ENCODE measurements at places on chromosomes 11 and 22.

GRCh38 chr11:102111787-102112508 is 1.7 kb downstream of the YAP1 start:
- DNase-seq: no peak

- DNase-seq: no peak
Observed at GRCh38 chr11:87463486-87464102, 425.9 kb downstream of the TMEM135 start.

DNA sequence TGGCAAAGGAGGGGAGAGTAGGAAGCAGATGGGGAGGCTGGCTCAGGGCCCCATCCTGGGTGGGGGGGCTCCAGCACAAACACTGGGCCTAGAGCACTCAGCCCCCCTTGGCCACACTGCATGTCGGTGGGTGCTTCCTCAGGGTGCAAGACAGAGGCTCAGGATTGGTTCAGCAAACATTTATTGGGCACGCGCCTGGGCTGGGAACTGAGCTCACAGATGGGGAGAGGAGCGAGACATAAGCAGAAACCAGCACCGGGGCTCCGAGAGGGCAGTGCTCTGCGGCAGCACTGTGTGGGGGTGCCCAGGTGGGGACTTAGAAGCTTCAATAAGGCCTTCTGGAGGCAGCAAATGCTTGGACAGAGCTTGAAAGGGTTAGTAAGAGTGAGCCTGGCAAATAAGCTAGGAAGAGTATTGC is 12.1 kb upstream of the EHD1 start:
- DNase-seq: no peak

DNA sequence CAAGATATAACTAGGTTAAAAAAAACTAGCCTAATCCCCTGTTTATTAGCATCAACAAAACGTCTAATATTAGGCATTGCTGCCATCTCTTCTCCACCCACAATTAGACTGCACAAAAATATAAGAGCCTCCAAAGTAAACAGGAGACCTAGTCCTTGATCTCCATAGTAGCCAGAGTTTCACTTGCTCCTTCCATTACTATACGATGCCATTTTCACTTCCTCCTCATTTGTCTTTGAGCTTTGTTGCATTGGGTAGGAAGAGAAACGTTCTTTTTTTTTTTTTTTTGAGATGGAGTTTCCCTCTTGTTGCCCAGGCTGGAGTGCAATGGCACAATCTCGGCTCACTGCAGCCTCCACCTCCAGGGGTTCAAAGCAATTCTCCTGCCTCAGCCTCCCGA is 42.3 kb upstream of the RDX start:
- DNase-seq: no peak

DNA sequence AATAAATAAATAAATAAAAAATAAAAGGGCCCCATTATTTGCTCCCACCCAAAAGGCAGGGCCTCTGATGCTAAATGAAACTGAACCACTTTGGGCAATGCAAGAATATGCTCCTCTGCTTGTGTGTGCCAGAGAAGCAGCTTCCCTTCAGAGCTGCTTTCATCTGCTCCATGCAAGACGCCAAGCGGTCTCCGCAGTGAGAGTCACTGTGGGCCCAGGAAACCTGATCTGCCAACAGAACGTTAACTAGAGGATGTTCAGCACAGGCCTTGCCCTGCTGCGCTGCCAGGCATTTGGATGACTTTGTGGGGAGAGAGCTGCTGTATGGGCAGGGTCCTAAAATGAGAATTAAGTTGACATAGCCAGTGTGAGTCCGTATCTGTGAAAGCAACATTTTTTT is 43.7 kb upstream of the APOA1 start:
- no peak for DNase-seq

GRCh38 chr11:105027678-105028077 is 4.7 kb upstream of the CASP5 start:
- no peak for DNase-seq

All from substantia nigra (tissue), 51 donors.